ENCODE measurements at places on chromosomes 6 and 20.

DNA sequence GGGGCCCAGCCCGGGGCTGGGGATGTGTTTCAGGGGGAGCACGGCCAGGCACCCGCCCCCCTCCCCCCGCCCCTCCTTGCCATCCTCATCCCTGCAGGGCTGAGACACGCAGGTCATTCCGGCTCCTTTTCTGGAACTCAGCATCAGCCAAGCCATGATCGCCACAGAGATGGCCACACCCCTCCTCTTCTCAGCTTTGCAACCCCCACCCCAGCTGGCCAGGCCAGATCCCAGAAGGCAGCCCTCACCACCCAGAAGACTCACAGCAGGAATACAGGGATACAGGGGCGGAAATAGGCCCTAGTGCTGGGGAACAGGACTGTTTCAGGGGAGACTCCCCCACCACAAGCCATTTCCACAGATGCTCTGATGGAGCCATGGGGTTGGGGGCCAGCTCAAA lies 33.5 kb downstream of the YTHDF1 start:
- no peak for DNase-seq

DNA sequence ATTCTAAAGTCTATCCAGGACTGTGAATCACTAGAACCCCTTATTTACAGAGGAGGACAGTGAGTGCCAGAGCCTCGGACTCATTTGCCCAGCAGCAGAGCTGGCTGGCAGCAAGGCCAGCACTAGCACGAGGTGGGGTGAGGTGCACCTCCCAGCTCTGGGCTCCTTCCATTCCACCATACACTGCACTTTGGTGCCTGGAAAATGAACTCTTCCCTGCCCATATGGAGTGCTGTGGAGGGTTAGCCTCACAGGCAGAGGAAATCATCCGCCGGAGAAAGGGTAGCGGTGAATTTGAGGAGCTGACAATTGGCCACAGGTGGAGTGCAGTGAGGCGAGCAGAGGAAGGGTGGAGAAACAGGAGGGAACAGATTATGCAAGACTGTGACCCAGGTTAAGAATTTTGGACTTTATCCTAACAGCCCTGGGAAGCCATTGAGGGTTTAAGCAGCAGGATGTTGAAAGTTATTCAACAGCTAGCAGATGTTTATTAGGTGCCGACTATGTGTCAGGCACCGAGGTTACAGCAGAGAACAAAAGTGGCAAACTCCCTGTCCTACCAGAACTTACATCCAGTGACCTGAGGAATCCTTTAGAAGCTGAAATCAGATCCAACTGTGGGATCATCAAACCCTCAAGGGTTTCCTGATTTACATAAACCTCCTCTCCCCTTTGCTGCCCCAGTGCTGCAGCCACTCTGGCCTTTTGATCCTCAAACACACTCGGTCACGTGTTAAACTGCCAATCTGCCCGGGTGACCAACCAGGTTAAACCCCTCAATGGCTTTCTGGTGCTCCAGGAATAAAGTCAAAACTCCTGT lies 6.2 kb downstream of the TRIM26 start:
- DNase-seq = no peak

DNA sequence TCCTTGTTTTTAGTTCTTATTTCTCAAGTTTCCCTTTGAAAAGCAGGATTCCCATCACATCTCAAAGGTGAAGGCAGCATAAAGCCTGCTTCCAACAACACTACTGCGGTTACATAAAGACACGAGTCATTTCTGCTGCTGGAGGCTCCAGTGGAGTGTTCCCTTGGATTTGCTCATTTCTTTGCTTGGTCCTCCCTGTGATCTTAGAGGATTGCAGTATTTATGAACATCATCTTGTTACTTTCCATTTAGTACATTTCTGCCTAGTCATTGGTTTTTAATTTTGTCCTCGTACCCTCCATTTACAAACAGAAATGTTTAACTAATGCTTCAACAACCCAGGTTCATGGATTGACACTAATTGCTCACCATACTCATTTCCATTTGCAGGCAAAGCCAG lies 298.8 kb downstream of the ZNF217 start:
- no peak for DNase-seq

- no peak for DNase-seq
Observed at GRCh38 chr6:166697113-166697512, 70.1 kb upstream of the RPS6KA2 start.

DNA sequence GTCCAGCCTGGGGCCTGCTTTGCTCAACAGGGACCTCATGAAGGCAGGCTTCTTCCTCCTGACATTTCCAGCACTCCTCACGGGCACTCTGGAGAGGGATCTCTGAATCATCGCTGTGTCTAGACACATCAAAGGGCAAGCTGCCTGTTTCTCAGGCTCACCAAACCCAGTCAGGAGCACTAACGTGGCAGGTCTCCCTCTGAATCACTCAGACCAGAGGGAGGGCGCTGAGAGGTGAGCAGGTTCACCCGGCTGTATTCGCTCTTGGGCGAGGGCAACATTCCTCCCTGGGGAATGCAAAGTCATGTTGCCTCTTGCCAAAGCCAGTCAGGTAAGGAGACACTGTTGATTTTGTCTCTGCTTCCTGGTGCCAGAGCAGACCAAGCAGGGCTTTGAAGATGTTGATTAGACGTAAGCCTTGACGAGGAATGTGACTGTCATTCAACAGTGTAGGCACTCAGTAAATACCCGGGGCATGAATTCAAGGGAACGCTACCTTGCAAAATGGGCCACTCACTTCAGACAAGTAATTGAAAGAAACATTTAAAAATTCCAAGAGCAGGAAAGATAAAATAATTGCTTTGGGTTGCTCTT lies 50.1 kb downstream of the CYP24A1 start:
- DNase-seq = no peak

DNA sequence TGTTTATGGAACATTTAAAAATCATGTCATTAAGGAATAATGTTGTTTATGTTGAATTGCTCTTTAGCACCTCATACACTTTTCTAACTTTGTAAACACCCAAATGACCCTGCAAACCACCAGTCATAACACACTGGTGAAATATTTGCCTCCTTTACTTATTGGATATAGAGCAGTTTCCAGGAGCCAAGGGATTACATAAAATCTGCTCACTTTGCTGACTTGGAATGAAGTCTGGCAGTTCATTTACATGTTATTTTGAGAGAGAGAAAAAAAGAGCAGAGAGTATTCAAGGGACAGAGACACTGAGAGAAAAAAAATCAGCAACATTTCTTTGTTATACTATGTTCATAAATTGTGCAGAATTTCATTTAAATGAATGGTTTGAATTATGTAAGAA lies 46.6 kb upstream of the DEFB112 start:
- no peak for DNase-seq

GRCh38 chr20:16475225-16475624 lies 98.0 kb downstream of the KIF16B start:
- no peak for DNase-seq

DNA sequence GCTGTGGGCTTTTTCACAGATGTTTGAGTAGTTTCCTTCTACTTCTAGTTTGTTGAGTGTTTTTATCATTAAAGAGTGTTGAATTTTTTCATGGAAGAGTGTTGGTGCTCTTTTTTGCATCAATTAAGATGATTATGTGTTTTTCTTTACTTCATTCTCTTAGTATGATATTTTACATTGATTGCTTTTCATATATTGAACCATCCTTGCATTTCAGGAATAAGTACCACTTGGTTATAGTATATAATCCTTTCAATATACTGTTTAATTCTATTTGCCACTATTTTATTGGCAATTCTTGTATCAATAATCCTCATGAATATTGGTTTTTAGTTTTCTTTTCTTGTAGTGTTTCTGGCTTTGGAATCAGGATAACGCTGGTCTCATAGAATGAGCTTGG lies 113.7 kb upstream of the PRDM1 start:
- DNase-seq = no peak

DNA sequence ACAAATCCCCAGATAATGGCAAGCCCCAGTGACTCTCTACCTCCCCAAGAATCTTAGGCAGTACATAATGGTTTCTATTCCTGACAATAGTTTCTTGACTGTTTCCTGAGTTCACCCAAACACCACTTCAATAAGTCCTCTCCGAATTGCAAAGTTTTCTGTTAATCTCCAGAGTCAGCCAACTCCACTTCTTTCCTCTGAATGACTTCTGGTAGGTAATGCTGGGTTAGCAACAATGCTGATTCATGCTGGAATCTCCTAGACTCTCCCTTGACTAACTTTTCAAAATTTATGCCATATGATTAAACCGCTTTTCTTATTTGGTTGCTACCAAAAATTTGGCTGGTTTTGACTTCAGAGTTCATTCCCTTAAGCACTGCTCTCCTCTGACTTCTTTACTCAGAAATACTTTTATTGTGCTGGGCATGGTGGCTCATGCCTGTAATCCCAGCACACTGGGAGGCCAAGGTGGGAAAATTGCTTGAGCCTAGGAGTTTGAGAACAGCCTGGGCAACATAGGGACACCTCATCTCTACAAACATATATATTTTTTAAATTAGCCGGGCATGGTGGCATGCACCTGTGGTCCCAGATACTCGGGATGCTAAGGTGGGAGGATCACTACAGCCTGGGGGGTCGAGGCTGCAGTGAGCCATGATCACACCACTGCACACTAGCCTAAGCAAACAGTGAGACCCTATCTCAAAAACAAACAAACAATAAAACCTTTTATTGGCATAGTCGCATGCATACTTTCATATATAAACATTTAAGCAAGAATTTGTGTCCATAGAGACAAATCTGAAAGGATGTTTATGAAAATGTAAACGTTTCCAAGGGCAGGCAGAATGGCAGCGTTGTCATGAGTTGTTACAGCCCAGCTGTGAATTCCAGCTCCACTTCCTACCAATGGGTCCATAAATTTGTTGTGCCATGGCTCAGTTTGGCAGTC lies 249.3 kb upstream of the PLN start:
- DNase-seq = no peak

DNA sequence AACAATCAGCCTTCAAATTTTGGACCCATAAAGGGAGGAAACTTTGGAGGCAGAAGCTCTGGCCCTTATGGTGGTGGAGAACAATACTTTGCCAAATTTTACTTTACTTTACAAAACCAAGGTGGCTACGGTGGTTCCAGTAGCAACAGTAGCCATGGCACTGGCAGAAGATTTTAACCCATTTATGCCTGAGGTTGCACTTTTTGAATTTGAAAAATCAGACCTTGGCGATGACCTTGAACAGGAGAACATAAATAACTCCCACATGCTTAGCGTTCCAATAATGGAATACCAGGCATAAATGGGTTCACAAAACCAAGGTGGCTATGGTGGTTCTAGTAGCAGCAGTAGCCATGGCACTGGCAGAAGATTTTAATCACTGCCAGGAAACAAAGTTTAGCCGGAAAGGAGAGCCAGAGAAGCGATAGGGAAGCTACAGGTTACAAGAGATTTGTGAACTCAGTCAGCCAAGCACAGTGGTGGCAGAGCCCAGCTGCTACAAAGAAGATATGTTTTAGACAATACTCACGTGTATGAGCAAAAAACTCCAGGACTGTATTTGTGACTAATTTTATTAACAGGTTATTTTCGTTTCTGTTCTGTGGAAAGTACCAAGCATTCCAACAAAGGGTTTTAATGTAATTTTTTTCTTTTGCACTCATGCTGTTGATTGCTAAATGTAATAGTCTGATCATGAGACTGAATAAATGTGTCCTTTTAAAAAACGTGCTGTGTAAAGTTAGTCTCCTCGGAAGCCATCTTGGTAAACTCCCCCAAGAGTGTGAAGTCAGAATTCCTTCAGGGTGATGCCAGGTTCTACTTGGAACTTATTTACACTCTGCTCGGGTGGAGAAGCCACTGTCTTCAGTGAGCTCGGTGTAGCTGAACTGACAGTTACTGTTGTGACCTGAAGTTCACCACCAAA lies 6.7 kb downstream of the SFT2D1 start:
- no peak for DNase-seq

- no peak for DNase-seq
Observed at GRCh38 chr6:163599684-163600083, 185.2 kb downstream of the QKI start.

DNA sequence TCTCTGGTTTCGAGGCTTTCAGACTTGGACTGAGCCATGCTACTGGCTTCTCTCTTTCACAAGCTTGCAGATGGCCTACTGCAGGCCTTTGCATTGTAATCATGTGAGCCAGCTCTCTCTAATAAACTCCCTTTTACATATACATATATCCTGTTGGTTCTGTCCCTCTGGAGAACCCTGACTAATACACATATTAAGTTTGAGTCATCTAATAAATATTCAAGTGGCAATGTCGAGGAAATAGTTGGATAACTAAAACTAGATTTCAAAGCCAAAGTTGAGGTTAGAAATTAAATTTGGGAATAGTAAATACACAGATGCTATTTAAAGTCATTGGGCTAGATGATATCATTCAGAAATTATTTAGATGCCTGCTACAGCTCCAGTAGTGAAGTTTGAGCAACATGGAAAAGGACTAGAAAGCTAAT lies 1343.4 kb downstream of the GRIK2 start:
- no peak for DNase-seq

DNA sequence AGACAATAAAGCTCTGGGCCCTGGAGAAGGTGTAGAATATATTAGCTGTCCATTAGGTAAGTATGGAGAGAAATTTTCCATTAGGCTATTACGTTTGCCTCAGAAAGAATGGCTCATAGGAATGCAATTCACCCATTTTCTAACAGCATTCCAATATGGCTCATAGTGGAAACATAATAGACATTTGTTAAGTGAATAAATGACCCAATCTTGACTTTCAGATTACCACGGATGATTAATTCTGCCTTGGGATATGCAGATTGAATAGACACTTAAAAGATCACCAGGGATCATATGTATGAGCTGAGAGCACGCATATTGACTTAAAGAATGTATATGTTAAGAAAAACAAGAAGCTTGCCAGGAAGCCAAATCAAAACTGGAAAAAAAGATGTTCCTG lies 209.1 kb upstream of the CDYL start:
- no peak for DNase-seq

All from activated T-cell treated with anti-CD3 and anti-CD28 coated beads for 1 hour (primary cell).